Fibroblast of upper back skin (primary cell): ENCODE measurements at places on chromosomes 6 and 20.

DNA sequence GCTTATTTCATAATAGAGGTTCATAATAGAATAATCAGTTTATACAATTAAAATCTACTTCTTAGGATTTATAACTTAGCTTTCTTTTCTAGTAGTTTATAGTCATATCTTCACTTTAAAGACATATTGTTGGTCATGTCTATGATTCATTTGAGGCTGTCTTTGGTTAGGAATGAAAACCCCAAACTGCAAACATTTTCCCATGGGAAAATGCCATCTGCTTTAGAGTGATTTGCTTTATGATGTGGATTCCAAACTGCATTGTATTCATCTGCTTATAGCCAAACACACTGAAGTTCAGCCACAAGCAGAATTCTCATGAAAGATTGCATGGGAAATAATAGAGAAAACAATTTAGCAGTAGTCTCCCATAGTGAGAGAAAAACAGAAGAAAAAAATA lies 128.0 kb downstream of the RFPL4B start:
- DNase-seq: peak; percentile 93

- DNase-seq: no peak
Observed at GRCh38 chr6:21824431-21825177, 231.1 kb downstream of the SOX4 start.

DNA sequence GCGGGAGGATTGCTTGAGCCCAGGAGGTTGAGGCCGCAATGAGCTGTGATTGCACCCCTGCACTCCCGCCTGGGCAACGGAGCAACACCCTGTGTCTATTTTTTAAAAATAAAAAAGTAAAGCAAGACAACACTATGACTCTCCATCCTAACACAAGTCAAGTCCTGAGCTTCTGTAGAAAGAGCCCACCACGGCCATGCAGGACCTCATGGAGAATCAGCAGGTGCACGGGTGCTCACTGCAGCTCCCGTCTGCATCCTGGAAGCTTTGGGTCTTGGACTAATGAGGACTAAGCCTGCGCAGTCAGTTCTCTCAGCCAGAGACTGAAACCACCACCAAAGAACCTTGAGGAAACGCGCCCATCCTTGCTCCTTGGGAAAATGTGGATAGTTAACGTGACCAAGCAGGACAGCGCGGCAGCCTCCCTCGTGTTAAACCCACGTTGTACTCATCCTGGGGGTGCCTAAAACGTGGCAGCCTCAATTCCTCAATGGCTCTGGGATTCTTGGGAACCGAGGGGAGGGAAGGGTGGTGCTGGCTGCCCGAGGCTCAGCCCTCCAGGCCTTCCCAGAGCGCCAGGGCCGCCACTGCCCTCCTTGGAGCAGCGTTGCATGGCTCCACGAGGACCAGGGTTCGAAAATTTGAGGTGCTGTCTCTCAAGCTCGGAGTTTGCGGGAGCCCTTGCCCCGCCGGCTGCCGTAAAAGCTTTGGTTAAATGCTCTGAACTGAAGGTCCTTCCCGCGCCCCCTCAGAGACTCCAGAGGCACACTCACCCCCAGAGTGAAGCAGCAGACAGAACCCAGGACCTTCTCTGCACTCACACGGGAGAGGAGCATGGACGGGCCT lies 29.0 kb downstream of the DLL1 start:
- DNase-seq: no peak

GRCh38 chr20:58497724-58498469 lies 17.3 kb downstream of the APCDD1L start:
- DNase-seq: no peak

- no peak for DNase-seq
Observed at GRCh38 chr6:35174501-35174900, 33.4 kb upstream of the TCP11 start.

DNA sequence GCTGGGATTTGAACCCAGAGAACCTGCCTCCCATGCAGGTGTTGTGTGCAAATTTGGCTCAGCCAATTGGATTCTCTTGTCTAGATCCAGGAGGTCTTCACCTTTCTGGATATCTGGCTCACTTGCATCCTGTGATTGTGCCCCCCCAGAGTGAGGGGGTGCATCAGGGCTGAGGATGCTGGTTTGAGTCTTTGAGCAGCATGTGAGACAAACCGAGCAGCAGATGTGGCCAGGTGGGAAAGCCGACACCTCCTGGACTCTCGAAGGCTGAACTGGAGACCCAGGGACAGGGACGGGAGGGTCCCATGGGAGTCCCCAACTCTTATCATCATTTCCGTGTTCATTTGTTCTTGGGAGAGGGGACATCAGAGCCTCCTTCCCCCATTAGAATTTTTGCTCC lies 30.6 kb upstream of the SULF2 start:
- DNase-seq: no peak

- no peak for DNase-seq
Observed at GRCh38 chr6:109253366-109253765, 128.9 kb downstream of the CD164 start.

DNA sequence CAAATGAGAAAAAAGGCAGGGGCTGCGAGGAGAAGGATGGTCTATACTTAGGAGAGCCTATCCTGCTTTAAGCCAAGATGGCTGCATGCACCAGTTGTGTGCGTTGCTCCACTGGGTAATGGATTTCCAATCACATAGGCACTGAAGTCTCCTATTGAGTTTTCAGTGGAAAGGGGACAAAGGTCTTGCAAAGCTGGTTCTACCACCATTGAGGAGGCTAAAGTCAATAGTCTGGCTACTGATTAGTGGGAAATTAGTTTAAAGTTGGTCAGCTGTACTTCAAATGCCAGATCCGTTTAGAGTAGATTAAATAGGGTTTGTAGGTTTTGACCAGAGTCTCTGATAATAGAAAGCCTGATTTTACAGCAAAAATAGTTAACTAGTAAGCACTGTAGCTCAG lies 104.9 kb downstream of the SESN1 start:
- no peak for DNase-seq

DNA sequence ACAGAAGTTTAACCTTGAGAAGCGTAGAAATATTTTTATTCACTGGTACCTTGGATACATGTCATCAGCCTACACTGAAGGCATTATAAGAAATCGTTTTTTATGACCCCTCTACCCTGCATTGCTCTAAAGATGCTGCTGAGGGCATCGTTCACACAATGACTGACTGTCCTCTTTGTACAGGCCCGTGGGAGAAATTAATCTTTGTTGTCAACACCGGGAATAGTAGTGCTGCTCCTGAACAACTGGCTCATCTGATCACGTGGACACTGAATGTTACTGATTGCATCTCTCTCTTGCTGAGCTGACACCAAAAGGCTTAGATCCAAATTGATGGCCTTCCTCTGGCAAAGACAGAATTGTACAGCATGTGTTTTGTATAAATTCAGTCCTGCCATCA lies 157.1 kb upstream of the SMLR1 start:
- peak; percentile 33 for DNase-seq

GRCh38 chr6:41638002-41638934 lies at the start of gene MDFI:
Gene MDFI (plus strand): TSS chr6:41638468. CDS start chr6:41638750, 282 bp downstream.
- peak; percentile 79 for DNase-seq

- peak; percentile 22 for DNase-seq
Observed at GRCh38 chr6:36333931-36334725, 2.6 kb downstream of the BNIP5 start.

DNA sequence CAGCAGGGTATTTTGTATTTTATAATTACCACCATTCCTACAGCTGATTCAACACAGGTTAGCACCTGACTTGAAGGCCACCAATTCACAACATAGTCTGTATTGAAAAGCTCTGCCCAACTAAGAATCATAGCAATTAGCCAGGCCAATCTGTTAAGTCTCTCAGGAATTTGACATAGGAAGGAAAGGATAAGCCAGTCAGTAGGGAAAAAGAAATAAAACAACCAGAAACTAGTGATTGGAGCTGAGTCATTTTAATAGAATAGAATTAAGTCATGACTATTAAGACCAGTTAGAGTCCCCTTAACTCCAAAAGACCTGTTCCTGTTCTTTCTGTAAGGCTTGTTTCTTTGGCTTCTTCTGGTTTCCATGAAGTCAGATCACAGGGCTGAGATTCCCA lies 8.1 kb downstream of the RANBP9 start:
- DNase-seq: no peak

GRCh38 chr6:20952699-20953474 lies 418.6 kb downstream of the CDKAL1 start:
- DNase-seq: peak; percentile 81

DNA sequence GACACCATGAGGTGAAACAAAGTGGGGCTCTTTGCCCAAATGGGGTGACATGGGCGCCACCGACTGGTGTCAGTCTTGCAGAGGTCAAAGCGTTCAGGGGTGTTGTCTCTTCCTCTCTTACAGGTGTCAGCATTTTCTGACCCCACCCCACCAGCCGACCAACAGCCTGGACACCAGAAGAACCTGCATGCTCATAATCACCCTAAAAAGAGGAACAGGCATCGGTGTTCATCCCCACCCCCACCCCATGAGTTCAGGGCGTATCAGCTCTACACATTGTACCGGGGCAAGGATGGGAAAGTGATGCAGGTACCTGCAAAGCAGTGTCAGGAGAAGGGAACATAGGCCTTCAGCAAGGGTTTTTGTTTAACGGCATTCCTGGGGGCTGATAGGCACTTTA lies 14.8 kb downstream of the LYRM2 start:
- no peak for DNase-seq

DNA sequence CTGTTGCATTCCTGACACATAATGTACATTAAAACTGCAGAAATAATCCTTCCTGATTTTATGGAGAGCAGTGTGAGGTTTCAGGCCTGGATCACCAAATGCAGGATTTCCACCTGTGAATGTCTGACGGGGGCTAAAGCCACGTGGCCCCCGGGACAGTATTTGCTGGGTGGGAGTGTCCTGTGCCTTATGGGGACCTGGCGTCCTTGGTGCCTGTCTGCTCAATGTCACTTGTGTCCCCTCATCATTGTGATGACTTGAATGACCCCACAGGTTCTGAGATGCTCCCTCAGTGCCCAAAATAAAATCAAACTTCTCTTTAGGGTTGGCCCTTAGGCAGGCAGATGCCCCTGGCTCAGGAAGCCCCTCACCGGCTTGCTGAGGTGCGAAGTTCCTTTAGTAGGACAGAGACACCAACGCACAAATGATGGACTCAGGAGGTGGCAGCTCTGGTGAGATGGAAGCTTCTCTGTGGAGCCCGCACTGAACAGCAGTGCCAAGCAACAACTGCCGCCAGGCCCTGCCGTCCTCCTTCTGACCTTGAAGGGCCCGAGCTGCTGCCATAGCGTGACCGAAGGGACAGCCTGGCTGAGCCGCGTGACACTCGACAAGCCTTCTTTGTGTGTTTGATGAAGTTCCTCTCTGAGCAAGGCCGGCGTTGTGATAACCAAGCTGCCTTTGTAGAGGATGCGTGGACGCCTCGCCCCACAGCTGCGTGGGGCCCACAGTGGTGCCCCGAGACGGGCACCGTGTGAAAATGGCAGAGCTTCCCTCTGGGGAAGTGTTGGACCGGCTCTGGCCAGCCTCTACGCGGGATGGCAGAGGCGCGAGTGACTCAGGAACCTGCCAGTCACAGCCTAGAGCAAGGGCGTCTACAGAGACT lies 30.9 kb downstream of the FRMD1 start:
- no peak for DNase-seq

DNA sequence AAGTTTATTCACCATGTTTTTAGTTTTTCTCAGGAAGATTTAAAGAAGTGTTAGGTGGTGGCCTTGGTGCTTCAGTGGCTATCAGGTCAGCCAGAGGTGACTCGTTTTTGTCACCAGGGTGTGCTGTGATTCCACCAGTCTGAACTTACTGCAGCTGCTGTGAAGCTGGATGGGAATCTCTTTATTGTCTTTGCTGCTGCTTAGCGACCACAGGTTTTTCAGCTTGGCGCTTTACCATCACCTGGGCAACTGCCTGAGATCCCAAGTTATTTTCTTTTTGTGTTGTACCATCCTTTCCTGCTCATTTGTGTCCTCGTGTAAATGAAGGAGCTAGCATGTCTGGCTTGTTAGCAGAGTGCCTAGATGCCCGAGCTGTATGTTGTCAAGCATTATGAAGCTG lies 146.9 kb downstream of the MACROD2 start:
- peak; percentile 53 for DNase-seq

DNA sequence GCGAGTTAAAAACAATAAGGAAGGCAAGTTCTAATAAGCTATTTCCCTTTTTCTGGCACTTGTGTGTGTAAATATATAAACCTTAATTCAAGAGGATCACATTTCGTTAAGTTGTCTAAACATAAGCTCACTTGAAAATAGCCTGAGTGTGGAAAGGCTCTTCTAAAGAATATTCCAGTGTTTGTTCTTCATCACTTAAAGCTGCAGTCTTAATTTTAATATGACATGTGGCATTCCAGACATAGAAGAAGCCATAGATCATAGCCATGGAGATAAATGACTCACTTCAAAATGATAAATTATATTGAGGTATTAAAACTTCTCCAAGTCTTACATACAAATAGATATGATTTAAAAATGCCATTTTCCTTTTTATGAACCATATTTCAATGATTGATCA lies 42.1 kb downstream of the IYD start:
- peak; percentile 43 for DNase-seq

DNA sequence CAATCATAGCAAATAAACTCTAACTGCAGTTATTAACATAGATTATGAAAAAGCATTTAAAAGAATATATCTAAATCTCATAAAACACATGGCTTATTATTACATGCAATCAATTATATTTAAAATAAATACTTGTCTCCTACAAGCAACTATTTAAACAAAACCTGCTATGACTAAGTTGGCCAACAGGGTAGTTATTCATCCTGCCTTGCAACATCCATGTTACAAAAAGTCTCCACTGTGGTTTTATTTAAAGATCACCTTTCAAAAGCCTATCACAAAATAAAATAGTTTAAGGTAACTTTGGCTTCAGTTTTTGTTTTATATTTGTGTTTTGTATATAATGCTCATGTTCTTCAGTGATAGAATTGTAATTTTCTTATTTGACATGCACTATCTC lies 1127.0 kb upstream of the MAP3K7 start:
- DNase-seq: no peak

GRCh38 chr6:151263967-151264366 lies 24.2 kb downstream of the AKAP12 start:
- peak; percentile 46 for DNase-seq

GRCh38 chr6:51004380-51004779 lies 185.7 kb downstream of the TFAP2B start:
- DNase-seq: no peak

GRCh38 chr6:65186826-65187225 lies 520.2 kb downstream of the EYS start:
- DNase-seq: no peak
